ENCODE measurements at places on chromosomes 3 and 15.

DNA sequence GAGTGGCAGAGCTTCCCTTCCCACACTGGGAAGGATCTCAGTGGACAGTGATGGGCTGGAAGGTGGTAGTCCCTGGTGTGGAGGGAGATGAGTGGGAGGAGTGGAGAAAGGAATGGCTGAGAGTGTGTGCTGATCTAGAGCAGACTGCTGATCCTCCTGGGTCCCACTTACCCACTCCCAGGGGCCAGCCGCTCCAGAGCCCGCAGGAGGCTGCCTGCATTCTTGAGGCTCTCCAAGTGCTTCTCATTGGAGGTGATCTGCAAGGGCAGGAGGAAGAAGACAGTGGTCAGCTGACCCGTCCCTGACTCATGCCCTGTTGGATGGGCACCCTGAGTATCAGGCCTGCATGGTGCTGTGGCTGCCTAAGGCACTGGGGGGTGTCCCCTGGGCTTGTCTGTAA lies 50.0 kb downstream of the CTNNB1 start:
- no peak for DNase-seq

GRCh38 chr15:65971741-65971995 lies 102.4 kb downstream of the RAB11A start:
- no peak for DNase-seq

DNA sequence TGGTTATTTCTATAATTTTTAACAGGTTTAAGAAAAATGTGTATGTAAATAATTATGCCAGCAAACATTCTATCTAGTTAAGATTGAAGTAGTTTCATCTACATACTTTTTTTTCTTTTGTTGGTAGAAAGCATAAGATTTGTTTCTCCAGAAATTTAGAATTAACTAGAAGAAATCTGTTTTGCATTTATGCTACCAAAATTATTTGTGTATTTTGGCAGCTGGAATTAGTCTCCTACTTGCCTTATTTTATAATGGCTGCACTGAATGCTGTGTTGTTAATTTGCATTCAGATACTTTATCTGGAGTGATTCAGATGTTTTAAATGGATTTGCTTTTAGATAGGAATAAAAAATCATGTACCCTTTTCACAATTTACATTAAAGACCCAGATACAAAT lies 100.2 kb upstream of the NAALADL2 start:
- DNase-seq = no peak

- DNase-seq = no peak
Measured at GRCh38 chr3:71153713-71154112, 429.8 kb downstream of the FOXP1 start.

GRCh38 chr3:74921676-74922075 lies 307.2 kb upstream of the CNTN3 start:
- DNase-seq = no peak

- no peak for DNase-seq
Measured at GRCh38 chr15:64847448-64847847, 5.7 kb downstream of the PLEKHO2 start.

DNA sequence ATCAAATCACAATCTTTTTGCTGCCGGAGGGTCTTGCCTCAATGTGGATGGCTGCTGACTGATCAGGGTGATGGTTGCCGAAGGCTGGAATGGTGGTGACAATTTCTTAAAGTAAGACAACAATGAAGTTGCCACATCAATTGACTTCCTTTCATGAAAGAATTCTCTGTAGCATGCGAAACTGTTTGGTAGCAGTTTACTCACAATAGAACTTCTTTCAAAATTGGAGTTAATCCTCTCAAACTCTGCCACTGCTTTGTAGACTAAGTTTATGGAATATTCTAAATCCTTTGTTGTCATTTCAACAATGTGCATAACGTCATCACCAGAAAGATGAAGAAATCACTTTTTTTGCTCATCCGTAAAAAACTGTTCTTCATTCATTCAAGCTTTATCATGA lies 65.8 kb downstream of the B3GNT5 start:
- DNase-seq = no peak

GRCh38 chr15:67110361-67110781 lies 45.0 kb downstream of the SMAD3 start:
- no peak for DNase-seq

GRCh38 chr15:71748293-71748718 lies 62.0 kb upstream of the NR2E3 start:
- no peak for DNase-seq

DNA sequence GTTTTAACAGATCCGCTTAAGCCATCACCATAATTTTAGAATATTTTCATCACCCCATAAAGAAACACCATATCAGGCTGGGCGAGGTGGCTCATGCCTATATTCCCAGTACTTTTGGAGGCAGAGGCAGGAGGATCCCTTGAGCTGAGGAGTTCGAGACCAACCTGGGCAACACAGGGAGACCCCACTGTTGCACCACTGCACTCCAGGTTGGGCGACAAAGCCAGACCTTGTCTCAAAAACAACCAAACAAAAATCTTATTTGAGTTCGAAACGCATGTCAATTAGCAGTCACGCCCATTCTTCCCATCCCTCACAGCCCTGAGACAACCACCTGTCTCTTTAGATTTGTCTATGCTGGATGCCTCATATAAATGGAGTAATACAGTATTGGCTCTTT lies 119.9 kb downstream of the KLF13 start:
- no peak for DNase-seq

- no peak for DNase-seq
Measured at GRCh38 chr15:55106155-55106554, 90.6 kb downstream of the RSL24D1 start.

DNA sequence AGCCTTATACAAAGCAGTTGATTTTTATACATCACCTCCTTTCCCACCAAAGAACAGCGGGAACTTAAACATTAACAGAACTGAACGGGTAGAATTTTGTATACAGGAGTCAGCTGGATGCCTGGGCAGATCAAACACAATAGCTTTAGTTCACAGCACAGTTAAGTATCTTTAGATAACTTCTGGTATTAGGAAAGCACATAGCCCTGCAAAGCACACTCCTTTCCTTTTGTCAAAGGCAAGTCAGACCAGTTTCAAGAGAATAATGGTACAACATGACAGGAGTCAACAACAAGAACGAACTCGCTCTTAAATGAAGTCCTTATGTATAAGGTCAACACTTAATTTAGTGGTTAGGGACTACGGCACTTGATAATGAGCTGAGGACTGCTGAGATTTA lies 26.3 kb downstream of the ABCC5 start:
- DNase-seq = no peak

All from activated T-helper 1 cell treated with anti-CD3 and anti-CD28 coated beads, Interleukin-2, amount 50 U/mL, for 16 hours (primary cell).